ENCODE measurements at places on chromosomes 12 and 14.

DNA sequence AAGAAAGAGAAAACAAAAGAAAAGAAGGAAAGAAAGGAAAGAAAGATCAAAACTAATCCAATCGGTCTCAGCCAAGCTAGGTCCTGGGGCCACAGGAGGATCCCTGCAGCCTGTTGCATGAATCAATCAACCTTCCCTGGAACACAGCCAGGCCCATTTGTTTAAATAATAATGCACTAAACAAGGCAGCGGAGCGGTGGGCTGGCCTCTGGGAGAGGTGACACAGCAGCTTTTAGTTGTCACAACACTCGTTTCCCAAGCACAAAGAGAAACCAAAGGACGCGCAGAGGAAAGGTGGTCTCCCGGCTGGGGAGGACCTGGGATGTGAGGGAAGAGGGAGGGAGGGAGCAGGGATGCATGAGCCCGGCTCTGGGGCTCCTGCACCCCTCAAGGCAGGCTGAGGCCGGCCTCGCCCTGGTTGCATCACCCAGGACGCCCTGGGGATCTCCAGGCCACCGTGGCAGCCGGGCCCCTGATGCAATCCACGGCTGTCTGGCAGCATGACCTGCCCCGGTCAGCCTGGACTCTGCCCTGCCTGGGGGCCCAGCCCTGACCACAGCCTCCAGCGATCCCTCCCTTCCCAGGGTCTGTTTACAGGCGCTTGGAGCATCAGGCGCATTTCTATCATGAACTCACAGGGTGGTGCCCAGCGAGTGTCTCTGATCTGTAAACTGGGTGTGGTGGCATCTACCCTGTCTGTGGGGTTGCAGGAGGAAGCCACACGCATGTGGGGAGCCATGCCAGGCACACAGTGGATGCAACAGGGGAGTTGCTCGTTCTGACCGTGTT, 32.5 kb downstream of the MMP17 start:
- peak; percentile 50 for DNase-seq

- DNase-seq, result no peak
Measured at GRCh38 chr12:27280412-27280811, 36.3 kb downstream of the STK38L start.

- no peak for DNase-seq
Measured at GRCh38 chr14:90521084-90521929, 124.5 kb downstream of the CALM1 start.

DNA sequence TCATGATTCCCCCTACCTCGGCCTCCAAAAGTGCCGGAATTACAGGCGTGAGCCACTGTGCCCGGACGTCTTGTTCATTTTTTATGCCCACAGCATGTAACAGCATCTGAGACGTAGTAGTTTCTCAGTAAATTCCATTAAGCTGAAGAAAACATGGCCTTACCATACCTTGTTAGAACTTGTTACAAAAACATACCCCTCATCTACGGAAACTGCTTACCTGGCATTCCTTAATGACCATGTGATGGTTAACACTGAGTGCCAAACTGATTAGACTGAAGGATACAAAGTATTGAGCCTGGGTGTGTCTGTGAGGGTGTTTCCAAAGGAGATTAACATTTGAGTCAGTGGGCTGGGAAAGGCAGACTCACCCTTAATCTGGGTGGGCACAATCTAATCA, 186.8 kb downstream of the CEP128 start:
- no peak for DNase-seq

GRCh38 chr12:31499567-31499966, 91.4 kb downstream of the DENND5B start:
- no peak for DNase-seq

- no peak for DNase-seq
Measured at GRCh38 chr12:50764286-50765094, 589 bp downstream of the ATF1 start.

DNA sequence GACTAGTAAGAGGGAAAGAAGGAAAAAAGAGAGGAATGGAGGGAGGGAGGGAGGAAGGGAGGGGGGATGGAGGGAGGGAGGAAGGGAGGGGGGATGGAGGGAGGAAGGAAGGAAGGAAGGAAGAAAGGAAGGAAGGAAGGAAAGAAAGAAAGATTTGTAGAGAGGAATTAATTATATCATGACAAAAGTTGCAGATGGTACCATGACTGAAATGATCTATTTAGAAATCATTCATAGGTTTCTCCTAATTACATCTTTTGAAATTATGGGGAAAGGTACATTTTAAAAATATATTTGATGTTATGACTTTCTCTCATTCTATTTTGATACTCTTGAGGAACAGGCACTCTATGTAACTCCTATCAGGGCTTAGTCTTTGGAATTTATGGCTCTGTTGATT, 236.2 kb upstream of the BTG1 start:
- DNase-seq, result no peak

GRCh38 chr14:104117341-104118005, 20.9 kb upstream of the KIF26A start:
- no peak for DNase-seq

DNA sequence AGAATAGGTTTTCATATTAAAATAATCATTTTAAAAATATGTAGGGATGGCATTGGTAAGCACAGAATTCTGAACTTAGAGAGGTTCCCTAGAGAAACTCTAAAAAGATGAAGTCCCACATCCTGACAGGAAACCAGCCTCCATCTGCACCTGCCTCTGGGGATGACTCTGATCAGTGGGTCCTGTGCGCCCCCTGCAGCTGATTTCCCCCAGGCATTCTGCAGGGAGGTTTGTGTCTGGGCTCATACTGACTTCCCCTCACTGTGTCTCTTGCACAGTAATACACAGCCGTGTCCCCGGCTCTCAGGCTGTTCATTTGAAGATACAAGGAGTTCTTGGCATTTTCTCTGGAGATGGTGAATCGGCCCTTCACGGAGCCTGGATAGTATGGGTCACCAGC, 602.9 kb downstream of the TMEM121 start:
- no peak for DNase-seq

DNA sequence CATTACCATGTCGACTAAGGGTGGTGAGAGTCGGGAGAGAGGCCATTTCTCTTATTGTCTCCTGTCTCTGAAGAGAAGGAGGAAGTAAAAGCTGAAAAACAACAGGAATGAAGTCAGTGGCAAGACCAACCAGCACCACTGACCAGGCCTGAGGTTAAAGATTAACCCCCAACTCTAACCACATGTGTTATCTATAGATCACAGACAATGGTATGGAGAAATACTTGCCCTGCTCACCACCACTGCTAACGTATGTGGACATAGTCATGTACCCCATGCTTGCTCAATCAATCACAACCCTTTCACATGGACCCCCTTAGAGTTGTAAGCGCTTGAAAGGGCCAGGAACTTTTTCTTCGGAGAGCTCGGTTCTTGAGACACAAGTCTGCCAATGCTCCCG, 690.9 kb upstream of the LMO3 start:
- DNase-seq, result no peak

DNA sequence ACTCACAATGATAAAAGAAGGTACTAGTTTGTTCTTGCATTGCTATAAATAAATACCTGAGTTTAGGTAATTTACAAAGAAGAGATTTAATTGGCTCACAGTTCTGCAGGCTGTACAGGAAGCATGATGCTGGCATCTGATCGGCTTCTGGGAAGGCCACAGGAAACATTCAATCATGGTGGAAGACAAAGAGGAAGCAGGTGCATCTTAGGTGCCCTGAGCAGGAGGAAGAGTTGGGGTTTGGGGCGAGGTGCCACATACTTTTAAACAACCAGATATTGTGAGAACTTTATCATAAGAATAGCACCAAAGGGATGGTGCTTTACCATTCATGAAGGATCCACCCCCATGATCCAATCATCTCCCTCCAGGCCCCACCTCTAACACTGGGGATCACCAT, 752.6 kb upstream of the FLRT2 start:
- DNase-seq, result no peak

GRCh38 chr14:61455351-61455750, 134.0 kb downstream of the PRKCH start:
- no peak for DNase-seq
